ENCODE measurements at places on chromosomes 6 and 20.

DNA sequence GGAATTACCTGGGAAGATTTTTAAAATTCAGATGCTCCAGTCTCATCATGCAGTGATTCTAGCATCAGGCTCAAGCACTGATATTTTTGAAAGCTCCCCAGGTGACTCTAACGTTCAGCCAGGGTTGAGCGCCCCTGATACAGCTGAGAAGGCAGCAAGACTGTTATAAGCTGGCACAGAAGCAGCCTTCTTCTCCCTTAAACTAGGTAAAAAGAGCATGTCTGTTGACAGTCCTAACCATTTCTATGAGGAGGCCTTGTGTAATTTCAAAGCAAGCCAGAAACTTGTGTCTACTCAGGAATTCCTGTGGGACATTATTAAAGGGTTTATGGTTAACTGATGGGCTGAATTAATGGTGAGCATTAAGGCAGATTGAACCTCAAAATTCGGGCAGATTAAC lies 141.9 kb downstream of the PDE7B start:
- no peaks in the 10 kb centered on the region for H3K36me3 ChIP-seq
- DNase-seq: no peak
- H3K27me3 ChIP-seq: peaks cover 16% of the 10 kb centered on the region
- H3K4me1 ChIP-seq: no peaks in the 10 kb centered on the region
- no peak overlapping the region for H3K27ac ChIP-seq
- no peak overlapping the region for H3K4me3 ChIP-seq

- no peak for DNase-seq
- no peak overlapping the region for H3K27ac ChIP-seq
- H3K4me3 ChIP-seq: no peak overlapping the region
- no peaks in the 10 kb centered on the region for H3K27me3 ChIP-seq
Measured at GRCh38 chr6:118959903-118960302, 24.9 kb upstream of the MCM9 start.

GRCh38 chr6:132218059-132218696 lies 183.1 kb downstream of the MOXD1 start:
- peaks cover 19% of the 10 kb centered on the region for H3K27me3 ChIP-seq
- DNase-seq: no peak
- H3K4me3 ChIP-seq: no peak overlapping the region
- no peaks in the 10 kb centered on the region for H3K4me1 ChIP-seq
- H3K36me3 ChIP-seq: no peaks in the 10 kb centered on the region
- H3K27ac ChIP-seq: no peak overlapping the region

DNA sequence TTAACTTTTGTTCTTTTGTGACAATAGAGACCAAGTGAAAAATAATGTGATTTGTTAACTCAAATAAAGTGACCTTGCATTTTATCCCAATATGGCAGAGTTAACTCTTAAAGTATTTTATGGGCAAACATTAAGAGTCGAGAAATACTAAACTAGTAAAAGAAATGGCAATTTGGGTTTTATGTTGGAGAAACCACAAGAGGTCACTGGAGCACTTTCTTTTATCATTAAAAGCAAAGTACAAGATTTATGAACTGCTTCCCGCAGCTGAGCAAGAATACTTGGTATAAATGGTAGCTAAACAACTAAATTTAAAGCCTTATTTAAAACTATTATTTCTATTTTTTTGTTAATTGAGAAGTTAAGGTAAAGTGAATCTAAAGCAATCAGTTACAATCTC lies 33.5 kb upstream of the MCM9 start:
- no peaks in the 10 kb centered on the region for H3K36me3 ChIP-seq
- H3K4me3 ChIP-seq: no peak overlapping the region
- H3K27me3 ChIP-seq: no peaks in the 10 kb centered on the region
- DNase-seq: no peak
- H3K27ac ChIP-seq: no peak overlapping the region
- no peaks in the 10 kb centered on the region for H3K4me1 ChIP-seq

Data from effector memory CD8-positive, alpha-beta T cell (primary cell).